ENCODE measurements at places on chromosomes 1 and 21.
A peak's percentile ranks its signal among the peaks of the same experiment; 100 is the strongest.

GRCh38 chr1:33367485-33368405 lies 46.8 kb upstream of the A3GALT2 start:
- peak; percentile 90 for DNase-seq

- DNase-seq = no peak
Observed at GRCh38 chr1:42964044-42964812, 5.6 kb upstream of the SLC2A1 start.

GRCh38 chr1:235873045-235873444 lies 6.3 kb upstream of the LYST start:
- no peak for DNase-seq

DNA sequence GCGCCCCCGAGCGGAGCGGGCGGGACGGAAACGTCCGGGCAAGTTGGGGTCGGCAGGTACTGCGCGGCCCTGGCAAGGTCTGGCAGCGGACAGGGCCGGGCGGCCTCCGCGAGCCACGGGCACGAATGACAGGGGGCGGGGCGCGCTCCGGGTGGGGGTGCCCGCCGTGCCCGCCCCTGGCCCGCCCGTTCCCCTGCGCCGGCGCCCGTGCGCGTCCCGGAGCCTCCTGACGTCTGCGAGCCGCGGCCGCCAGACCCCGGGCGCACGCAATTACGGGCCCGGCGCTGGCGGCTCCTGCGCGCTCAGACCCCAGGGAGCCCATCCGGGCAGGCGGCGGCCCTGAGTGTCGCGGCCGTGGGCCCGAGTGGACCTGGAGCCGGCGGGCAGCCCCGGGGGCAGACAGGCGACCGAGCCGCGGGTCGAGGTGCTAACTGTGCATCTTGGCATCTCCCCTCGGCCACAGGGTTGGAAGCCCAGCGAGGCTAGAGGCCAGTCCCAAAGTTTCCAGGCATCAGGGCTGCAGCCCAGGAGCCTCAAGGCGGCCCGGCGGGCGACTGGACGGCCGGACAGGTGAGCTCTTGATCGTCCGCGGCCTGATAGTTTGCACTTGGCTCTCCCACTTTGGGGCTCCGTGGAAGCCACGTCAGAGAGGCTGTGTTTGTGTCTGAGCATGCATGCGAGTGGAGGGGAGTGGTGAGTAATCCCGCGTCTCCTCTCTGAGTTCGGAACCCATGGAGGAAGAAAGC lies 918 bp downstream of the MIB2 start:
- DNase-seq = no peak

- DNase-seq = no peak
Observed at GRCh38 chr1:215543191-215543606, 23.9 kb upstream of the KCTD3 start.

- no peak for DNase-seq
Observed at GRCh38 chr1:98860329-98860728, 144.3 kb downstream of the PLPPR5 start.

DNA sequence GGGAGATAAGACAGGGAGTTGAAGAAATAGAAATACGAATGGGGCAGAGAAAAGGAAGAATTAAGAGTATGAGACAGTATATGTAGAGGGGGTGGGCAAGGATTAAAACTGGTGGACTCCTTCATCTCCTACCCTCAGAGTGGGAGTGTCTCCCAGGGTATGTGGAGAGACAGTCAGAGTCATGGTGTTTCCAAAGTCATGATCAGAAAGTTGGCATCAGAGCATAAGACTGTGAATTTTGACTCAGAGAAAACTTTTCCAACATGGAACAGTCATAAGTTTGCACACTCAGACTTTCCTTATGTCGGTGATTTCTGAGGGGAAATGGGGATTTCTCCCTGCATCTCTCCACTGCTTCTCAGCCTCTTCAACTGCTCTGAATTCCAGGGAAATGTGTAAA lies 2.4 kb downstream of the CD84 start:
- no peak for DNase-seq

GRCh38 chr1:75812065-75812464 lies 15.4 kb downstream of the MSH4 start:
- DNase-seq = no peak

DNA sequence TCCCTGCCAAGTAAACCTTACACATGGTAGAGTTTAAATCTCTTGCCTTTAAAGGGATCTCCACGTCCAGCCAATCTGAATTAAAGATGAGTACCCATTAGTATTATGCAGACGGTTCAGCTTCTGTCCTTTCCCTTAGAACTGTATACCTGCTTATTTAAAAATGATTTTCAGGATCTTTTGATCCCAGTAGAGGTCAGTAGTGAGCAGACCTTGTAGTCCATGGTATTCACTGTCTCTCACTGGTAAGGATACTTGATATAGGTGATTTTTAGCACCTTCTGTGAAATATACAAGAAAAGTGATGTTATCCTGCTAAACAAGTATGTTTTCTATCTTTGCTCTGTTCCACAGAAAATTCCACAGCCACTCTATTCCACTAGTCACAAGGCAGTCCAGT lies 1211.6 kb upstream of the ADGRL4 start:
- no peak for DNase-seq

DNA sequence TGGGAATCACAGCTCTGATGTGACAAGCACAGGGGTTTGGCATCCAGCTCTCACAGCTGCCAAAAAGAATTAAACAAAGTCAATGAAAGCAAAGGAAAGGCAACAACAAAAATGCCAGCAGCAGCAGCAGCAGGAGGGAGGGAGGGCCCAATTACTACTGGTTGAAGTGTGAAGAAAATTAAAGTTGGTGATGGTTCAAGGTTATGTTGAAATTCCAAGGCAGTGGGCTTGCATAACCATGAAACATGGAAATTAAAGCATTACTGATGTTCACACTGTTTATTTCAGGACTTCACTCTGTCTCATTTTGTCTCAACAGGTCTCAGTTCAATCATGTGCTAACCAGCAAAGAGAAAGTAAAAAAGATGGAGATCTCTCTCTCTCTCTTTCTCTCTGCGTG lies 220.3 kb upstream of the LYPLAL1 start:
- DNase-seq = no peak

- no peak for DNase-seq
Observed at GRCh38 chr1:206663362-206663761, 21.3 kb upstream of the MAPKAPK2 start.

GRCh38 chr1:36119456-36119855 lies 5.6 kb downstream of the COL8A2 start:
- DNase-seq = no peak

- DNase-seq = no peak
Observed at GRCh38 chr1:116573431-116574095, 2.7 kb upstream of the CD58 start.

DNA sequence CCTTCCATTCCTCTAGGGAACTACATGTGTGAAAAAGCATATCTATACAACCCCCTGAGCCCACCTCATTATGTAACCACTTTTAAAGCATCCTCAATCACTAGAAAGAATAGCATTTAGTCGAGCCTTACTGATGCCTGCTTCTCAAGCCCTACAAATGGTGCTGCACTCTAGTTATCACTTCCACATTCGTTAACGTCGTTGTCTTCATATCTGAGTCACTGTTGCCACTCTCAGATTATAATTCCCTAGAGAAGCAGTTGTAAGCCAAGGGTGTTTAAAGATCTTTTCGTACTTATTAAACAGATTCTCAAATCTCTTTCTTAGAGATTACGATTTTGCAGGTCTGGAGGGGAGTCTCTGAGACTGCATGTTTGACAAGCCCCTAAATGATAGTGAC lies 16.5 kb downstream of the ATP1B1 start:
- DNase-seq = no peak

DNA sequence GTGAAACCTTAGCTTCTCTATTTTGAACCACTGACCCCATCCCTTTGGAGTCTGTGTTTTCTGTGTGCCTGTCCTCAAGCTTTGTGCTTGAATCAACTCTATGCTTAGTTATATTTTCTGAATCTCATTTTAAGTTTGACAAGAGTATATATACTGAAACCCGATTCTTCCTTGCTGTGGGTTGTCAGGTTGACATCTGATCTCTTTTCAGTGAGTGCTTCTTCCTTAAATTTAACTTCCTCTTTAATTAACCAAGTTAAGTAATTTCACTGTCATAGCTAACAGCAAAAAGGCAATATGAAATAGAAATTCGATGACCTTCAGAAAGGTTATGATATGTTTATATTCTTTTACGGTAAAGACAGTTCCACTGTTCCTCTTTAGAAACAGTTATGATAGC lies 69.4 kb downstream of the C1orf21 start:
- no peak for DNase-seq

DNA sequence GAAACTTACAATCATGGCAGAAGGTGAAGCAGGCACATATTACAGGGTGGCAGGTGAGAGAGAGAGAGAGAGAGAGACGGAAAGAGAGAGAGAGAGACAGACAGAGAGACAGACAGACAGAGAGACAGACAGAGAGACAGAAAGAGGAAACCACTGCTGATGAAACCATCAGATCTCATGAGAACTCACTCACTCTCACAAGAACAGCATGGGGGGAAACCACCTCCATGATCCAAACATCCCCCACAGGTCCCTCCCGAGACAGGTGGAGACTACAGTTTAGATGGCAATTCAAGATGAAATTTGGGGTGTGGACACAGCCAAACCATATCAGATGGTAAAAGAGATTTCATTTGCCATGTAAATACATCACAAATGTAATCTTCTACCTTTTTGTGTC lies 708.1 kb downstream of the MRPL39 start:
- DNase-seq = no peak

DNA sequence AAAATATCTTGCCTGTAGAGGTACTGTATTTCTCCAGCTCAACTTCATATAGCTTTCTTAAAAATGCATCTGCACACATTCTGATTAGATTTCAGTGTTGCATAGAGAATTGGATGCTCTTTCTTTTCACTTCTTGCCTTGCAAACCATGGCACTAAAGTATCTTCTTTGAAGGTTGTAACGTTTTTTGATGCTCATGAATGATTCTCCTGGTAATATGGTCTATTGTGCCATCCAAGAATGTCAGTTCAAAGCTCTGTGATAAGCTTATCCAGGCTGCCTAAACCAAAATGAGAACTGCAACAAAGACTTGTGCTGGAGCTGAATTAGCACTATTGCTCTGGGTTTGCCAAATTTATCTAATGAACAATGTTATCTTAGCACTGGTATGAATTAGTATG lies 1.9 kb downstream of the SGIP1 start:
- no peak for DNase-seq

DNA sequence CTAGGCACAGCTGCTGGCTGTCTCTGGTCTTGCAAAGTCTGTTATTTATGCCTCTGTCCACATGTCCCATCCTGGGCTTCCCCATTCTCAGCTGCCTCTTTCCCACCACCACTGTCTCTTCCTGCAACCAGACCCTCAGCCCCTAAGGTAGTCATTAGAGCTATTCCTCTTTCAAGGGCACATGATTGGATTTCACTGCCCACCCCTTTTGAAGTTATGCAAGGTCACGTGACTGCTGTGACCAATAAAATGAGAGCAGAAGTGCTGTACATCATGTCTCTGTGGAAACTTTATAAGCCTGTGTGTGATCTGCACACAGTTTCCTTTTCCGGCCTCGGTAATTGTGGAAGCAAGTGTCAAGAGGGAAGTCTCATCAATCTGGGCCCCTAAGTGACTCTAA lies 136.6 kb upstream of the HMGB4 start:
- DNase-seq = no peak
